Activated CD8-positive, alpha-beta memory T cell treated with anti-CD3 and anti-CD28 coated beads for 36 hours (primary cell): ENCODE measurements at places on chromosomes 11 and 22. TPM values are rescaled to one million over a fixed set of nuclear protein-coding genes. Genes with fewer than 3 reads are reported as not detected.

LYVE1 gene
- not detected for total RNA-seq

TTC38 gene
- total RNA-seq, result 20.8 TPM

JAML gene
- 305 TPM for total RNA-seq

CREBZF gene
- 43.7 TPM for total RNA-seq

SCUBE2 gene
- not detected for total RNA-seq

ADAMTS8 gene
- not detected for total RNA-seq

GAL3ST1 gene
- total RNA-seq, result not detected

OR10D3 gene
- not detected for total RNA-seq

GGTLC2 gene
- total RNA-seq, result not detected

FOLR1 gene
- not detected for total RNA-seq

ACR gene
- total RNA-seq, result not detected

MS4A3 gene
- total RNA-seq, result not detected

TMPRSS6 gene
- 1.1 TPM for total RNA-seq

LIPT2 gene
- 4.9 TPM for total RNA-seq

CREB3L1 gene
- total RNA-seq, result not detected

APOC3 gene
- not detected for total RNA-seq

OR6A2 gene
- 0.06 TPM for total RNA-seq

DENND6B gene
- 4.4 TPM for total RNA-seq

TCN2 gene
- 0.19 TPM for total RNA-seq

ZDHHC24 gene
- 14.4 TPM for total RNA-seq
